ENCODE measurements at places on chromosomes 12 and 14. TPM values are rescaled to one million over a fixed set of nuclear protein-coding genes. Genes with fewer than 3 reads are reported as not detected.
A peak's percentile ranks its signal among the peaks of the same experiment; 100 is the strongest.

Gene EPS8
- total RNA-seq = 194 TPM

DNA sequence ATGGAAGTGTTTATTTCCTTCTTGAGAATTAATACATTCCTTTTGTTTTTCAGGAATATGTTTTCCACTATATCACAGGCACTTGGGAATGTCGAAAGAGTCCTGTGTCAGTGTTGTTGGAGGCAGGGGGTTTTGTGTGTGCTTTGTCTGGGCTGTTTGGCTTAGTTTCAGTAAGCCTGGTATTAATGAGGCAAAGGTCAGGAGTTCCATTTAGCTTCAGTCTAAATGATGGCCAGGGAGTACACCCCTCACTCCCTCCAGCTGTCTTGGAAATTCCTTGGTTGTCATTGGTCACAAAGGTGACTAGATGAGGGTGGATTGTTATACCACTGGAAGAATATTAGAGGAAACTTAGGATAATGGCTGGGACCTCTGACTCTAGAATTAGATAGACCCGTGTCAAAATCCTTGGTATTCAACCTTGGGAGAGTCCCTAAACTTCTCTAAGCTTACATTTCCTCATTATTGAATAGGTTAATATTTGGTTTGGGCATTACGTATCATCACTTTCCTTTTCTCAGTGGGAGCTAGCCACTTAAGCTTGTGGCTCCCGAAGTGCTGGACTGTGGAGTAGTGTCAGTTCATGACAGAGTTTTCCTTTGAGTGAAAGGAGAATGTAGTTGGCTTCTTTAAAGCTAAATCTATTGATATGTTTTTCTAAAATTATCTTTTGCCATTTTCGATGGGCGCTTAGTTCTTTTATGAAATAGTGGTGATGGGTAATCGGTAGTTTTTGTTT lies 5.2 kb downstream of the FRS2 start:
- peak; percentile 40 for DNase-seq

- DNase-seq = no peak
Measured at GRCh38 chr14:88631091-88631490, 68.3 kb downstream of the ZC3H14 start.

DNA sequence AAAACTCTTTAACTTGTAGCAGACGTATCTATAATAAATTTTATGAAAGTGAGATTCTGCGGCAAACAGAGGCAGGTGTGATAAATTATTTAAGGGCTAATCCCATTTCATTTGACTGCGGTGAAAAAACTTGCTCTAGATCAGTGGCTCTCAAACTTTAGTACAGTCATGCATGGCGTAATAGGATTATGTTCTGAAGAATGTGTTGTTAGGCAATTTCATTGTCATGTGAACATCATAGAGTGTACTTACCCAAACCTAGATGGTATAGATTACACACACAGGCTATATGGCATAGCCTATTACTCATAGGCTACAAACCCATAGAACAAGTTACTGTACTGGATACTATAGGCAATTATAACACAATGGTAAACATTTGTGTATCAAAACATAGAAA lies 83.7 kb downstream of the HEATR5A start:
- no peak for DNase-seq

Gene KLHL33
- total RNA-seq = 6.3 TPM

GRCh38 chr14:87457720-87458119 lies 535.3 kb downstream of the GALC start:
- no peak for DNase-seq

Gene ACRBP
- total RNA-seq = 2.9 TPM

GRCh38 chr12:12582193-12582881 lies 19.7 kb upstream of the DUSP16 start:
- DNase-seq = no peak

Gene FGF23
- 4.3 TPM for total RNA-seq

GRCh38 chr14:64870160-64870559 lies 9.5 kb downstream of the SPTB start:
- DNase-seq = no peak

Gene AICDA
- total RNA-seq = 0.96 TPM

Gene CMA1
- not detected for total RNA-seq

Gene RHEBL1
- total RNA-seq = 3.9 TPM

DNA sequence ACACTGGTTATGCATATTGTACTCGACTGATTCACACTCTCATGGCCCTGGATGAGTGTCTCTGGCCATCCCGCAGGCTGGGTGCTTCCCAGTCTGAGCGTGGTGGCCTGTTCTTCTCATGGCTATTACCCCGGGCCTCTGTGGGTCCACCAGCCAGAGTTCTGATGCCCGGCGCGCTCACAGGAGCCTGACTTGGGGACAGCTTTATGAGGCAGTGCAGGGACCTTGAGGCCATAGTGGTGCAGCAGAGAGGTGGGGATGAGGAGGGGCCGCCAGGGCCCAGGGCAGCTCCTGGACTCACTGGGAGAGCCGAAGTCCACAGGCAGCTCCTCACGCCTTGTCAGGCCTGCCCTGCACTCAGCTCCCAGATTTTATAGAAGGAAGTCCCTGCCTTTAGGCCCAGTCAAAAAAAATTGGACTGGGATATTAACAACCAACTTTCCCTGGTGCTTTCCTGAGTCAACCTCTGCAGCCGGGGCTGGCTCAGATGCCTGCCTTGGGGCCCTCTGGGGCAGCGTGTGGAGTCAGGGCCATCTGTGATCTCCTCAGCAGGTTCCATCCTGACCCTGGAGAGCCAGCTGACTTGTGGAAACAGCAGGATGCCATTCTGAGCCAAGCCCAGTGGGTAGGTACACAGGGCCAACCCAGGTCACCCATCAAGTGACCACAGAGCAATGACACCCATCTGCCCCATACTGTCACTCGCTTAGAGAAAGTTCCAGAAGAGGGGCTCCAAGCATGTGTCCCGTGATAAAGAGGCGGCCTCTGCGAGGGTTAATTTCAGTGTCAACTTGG lies 89.4 kb upstream of the DIO3 start:
- DNase-seq = no peak

- DNase-seq = peak; percentile 40
Measured at GRCh38 chr12:6959058-6959804, 8.1 kb downstream of the PTPN6 start.

GRCh38 chr12:50727466-50727865 lies 36.4 kb upstream of the ATF1 start:
- no peak for DNase-seq

DNA sequence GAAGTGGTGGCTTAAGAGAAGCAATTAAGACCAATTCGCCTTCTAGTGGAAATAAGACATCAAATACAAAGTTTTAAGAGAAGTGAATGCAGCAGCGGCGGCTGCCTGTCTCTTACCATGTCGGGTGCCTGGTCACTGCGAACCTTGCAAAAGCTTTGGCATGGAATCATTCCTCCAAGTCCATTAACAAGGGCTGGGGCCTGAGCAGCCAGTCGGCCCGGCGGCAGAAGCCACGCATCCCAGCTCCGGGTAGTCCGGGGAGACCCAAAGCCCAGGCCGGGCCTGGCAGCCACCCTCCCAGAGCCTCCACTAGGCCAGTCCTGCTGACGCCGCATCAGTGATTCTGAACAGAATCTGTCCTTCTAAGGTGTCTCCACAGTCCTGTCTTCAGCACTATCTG lies 321.0 kb downstream of the TMEM121 start:
- DNase-seq = no peak

Data from umbilical cord (tissue), 2 donors.